ENCODE measurements at places on chromosomes 4 and X.

DNA sequence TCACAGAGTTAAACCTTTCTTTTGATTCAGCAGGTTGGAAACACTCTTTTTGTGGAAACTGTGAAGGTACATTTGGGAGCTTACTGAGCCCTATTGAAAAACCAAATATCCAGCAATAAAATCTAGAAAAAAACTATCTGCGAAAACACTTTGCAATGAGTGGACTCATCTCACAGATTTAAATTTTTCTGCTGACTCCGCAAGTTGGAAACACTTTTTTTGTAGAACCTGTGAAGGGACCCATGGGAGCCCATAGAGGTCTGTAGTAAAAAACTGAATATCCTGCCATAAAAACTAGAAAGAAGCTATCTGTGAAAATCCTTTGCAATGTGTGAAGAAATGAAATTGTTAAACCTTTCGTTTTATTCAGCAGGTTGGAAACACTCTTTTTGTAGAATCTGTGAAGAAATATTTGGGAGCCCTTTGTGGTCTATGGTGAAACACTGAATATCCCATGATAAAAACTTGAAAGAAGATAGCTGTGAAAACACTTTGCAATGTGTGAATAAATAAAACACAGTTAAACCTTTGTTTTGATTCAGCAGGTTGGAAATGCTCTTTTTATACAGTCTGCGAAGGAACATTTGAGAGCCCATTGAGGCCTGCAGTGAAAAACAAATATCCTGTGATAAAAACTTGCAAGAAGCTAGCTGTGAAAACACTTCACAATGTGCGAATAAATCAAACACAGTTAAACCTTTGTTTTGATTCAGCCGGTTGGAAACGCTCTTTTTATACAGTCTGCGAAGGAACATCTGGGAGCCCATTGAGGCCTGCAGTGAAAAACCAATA, 22.3 kb upstream of the DCUN1D4 start:
- no peak for DNase-seq

GRCh38 chrX:130840345-130840744, 62.7 kb downstream of the ENOX2 start:
- no peak for DNase-seq

DNA sequence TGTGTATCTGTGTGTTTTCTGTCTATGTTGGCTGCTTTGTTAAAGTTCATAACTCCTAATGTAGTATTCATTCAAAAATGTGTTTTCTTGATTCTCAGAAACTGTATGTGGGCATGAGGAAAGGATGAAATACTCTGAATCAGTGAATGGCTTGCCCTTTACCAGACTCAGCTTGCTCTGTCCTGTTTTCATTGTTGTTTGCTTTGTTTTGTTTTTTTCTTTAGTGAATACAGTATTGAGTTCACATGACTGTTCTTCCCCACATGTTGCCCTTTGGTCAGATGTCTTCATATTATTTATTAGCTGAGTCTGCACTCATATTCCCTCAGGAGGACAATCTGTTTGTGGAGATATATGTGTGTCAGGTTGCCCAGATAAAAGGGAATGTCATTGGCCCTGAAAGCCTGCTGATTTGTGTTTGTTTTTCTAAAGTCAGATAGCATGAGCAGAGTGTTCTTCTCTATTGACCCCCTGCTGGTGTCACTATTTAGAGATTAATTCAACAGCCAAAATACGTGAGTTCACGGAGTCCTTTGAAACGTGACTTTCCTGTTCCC, 1184.4 kb downstream of the RPA4 start:
- no peak for DNase-seq

GRCh38 chrX:78923198-78924015, 21.8 kb upstream of the P2RY10 start:
- DNase-seq = no peak

DNA sequence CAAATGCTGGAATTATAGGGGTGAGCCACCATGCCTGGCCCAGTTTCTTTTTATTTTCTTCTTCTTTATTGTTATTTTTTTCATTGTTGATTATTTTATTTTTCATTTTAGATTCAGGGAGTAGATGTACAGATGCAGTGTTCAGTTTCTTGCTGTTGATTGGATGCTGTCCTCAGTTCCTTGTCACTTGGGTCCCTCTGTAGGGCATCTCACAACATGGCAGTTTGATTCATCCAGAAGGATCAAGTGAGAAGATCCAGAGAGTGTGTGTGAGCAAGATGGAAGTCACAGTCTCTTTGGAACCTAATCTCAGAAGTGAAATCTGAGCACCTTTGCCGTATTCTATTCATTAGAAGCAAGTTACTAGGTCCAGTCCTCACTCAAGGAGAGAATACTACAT, 20.9 kb downstream of the HMGB3 start:
- no peak for DNase-seq

GRCh38 chrX:23784470-23785331, 1.7 kb downstream of the SAT1 start:
- DNase-seq = no peak

DNA sequence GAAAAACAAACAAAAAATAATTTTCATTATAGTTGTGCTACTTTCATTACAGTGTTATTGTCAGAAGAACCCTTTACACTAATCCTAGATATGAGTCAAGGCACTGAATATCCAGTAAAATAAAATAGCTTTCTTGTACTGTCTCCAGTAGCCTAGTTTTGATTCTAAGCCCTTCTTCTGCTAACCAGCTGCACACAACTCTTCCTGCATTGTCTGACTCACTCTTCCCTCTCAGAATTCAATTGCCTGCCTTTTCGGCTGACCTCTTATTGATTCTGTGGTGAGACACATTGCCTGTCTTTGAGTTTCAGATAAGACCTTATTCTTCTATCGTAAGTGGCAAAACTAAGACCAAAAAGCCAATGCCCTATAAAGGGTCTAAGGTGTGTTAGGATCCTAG, 26.7 kb upstream of the PCDH18 start:
- no peak for DNase-seq

GRCh38 chrX:17535229-17535628, 160.2 kb downstream of the NHS start:
- no peak for DNase-seq

DNA sequence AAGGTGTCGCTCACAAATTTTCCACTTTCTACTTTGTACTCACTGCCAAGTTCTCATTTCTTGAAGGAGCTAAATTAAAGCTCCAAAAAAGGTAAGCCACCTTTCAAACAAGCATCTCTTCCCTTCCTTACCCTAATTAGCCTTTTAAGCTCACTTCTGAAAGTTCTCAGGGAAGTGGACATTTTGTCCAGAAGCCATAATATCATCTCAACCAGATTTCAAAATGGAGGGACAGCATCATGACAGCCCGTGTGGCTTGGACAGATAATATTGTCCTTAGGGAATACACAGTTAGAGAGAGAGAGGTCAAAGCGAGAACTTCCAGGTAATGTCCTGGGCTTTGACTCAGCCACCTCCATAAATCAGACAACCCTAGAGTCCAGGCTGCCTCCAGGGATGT, 93.8 kb upstream of the ANXA3 start:
- DNase-seq = no peak

- no peak for DNase-seq
These were observed 4.0 kb upstream of the GASK1B start for GRCh38 chr4:158176776-158177175.

DNA sequence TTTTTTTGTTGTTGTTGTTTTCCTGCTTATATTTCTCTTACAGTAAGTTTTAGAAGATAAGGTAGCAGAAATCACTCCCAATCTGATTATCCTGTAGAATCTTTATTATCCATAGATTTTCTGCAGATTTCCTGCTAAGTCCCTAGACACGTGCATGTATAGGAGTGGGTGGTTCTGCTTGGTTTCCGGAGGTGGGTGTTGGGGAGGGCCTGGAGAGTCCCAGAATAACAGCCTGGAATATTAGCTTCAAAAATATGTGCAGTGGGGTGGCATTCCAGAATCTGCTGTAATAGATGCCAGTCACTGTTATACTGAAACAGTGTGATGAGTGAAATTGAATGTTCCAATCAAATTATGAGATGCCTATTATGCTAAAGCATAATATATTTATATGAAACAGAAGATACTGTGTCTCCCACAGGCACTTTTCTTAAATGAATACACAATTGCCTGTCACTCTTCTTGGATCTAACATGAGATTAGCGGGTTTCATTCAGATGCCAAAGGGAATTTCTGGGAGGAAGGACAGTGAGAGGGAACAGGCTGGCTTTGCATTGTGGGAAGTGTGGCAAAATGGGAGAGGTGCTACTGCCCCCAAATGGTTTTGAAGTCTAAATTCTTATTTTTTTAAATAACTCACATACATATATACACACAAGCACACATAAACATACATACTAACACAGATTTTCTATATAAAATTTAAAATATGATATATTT, 37.6 kb downstream of the C4orf50 start:
- DNase-seq = no peak

DNA sequence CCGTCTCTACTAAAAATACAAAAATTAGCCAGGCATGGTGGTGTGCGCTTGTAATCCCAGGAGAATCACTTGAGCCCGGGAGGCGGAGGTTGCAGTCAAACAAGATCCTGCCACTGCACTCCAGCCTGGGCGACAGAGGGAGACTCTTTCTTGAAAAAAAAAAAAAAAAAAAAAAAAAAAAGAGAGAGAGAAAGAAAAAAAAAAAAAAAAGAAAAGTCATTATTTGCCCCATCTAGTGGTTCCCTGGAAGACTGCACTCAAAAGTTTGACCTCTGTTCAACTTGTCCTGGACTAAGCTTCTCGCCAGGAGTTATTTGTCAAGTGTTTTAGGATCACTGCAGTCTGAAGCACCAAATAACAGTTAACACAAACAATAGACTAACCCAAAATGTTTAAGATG, 45.3 kb upstream of the KCTD8 start:
- DNase-seq = no peak

- DNase-seq = no peak
These were observed 129.2 kb downstream of the FHDC1 start for GRCh38 chr4:153065276-153065675.

DNA sequence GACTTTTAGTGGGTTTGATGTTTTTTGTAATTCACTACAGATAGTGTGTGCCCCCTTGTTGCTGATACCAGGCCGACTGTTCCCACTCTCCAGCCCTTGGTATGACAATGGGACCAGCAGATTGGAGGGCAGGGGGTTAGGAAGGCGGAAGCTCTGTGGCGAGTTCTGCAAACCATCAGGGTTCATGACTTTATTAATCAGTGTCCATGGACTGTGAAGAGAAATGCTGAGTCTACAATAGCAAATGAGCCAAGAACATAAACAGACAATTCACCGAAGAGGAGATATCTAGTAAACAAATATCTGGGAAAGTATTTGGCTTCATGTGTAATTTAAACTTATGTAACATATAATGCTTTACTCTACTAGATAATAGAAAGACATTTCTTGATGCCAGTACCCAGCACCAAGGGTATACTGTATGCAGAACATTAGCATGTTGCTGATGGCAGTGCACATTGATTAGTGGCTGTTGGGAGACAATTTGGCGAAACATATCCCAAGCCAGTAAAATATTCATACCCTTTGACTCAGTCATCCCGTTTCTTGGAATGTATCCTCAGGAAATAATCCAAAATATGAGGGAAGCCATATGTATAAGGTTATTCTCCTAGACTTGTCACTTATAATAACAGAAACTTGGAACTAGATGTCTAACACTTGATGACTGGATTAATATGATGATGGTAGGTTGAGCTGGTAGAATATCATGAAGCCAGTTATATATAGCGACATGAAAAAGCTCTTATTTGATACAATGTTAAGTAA, 169.4 kb downstream of the PTTG2 start:
- DNase-seq = no peak

DNA sequence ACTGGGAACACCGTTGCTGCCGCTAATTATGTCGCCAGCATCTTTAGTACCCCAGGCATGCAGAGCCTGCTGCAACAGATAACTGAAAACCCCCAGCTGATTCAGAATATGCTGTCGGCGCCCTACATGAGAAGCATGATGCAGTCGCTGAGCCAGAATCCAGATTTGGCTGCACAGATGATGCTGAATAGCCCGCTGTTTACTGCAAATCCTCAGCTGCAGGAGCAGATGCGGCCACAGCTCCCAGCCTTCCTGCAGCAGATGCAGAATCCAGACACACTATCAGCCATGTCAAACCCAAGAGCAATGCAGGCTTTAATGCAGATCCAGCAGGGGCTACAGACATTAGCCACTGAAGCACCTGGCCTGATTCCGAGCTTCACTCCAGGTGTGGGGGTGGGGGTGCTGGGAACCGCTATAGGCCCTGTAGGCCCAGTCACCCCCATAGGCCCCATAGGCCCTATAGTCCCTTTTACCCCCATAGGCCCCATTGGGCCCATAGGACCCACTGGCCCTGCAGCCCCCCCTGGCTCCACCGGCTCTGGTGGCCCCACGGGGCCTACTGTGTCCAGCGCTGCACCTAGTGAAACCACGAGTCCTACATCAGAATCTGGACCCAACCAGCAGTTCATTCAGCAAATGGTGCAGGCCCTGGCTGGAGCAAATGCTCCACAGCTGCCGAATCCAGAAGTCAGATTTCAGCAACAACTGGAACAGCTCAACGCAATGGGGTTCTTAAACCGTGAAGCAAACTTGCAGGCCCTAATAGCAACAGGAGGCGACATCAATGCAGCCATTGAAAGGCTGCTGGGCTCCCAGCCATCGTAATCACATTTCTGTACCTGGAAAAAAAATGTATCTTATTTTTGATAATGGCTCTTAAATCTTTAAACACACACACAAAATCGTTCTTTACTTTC, 1.8 kb downstream of the UBQLN2 start:
- DNase-seq = no peak

DNA sequence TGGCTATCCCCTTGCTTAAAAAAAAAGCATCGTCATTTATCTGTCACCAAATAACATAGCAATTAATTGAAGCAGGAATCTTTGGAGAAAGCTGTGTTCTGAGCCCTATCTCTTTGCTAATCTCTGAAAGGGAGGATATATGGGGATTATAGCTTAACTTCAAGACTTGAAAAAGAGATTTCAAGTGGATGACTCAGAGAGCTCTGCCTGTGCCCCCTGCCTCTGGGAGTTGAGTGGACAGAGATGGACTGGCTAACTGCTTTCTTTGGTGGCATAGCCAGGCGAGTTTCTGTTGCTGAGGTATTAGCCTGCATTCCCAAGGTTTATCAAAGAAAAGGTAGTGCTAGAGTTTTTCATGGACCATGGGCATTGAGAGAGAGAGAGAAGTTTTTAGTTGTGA, 91.6 kb downstream of the DDIT4L start:
- no peak for DNase-seq

DNA sequence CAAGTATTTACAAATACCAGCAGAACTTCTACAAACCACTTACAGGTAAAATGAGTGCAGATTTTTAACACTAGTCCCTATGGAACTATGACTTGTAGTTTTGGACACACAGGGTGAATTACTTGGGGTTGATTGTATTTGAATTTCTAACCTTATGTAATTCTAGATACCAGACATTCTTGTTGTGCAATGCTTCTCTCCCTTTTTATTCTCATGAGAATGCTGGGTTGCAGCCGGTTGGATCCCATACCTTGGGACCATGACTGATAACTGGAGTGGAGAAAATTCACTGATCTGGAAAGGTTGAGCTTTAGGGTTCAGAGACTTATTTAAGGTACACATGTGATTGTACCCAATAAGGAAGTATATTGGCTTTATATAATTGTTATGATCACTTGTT, 8.8 kb downstream of the TET2 start:
- DNase-seq = no peak

DNA sequence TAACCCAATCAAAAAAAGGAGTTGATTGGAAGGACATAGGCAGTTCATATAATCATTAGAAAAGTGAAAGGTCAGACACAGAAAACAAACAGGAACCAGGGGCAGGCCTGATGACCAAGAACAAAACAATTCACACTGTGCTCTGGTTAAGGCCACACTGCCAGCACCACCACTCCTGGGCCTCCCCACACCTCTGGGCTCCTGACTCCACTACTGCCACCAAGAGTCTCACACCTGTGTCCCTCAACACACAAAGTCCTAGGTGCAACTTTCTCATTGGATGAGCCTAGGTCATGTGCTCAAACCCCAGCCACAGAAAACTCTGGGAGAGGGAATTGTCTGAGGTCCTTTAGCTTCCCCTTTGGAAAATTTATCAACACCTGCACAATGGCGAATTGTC, 11.1 kb upstream of the FAM9C start:
- no peak for DNase-seq

All from T-helper 22 cell (primary cell).